ENCODE measurements at places on chromosomes 7 and 10. TPM values are rescaled to one million over a fixed set of nuclear protein-coding genes. Genes with fewer than 3 reads are reported as not detected.

DNA sequence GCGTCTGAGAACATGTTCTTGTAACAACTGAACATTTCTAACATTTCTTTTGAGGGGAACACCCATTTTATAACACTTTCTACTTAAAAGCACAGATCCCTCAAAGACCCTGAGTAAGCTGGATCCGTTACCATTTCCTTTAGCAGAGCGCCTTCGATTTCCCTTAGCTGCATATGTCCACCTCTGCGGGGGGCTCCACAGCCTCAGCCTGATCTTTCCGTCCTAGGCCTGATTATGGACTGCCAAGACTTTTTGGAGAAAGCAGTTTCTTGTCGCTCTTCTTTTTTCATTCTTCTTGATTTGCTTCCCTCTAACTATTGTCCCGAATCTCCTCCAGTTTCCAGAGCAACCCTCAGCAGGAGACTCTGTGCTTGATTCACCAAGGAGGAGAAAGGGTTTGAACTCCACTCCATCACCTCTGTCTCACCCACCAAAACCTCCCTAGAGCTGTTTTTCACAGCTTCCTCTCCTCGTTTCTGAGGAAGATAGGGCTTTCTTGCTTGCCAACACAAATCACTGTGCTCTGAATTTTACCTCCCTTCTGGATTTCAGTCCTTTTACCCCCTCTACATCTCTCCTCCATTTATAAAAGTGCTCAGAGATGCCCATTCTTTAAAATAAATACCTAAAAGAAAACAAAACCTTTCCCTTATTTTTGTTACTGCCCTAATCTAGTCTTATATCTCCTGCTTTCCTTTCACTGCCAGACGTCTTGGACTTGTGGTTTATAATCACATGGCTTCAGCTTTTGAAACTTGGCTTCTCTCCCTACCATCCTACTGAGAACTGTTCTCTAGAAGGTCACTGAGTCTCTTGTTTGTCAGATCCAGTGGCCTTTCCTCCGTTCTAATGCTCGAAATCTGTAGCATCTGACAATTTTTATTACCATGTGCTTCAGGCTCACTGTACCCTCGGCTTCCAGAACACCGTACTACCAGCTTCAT is 30.5 kb upstream of the ZRANB1 start:
- DNase-seq = no peak

GRCh38 chr7:22270371-22270770 is 86.6 kb downstream of the RAPGEF5 start:
- DNase-seq = no peak

- no peak for DNase-seq
Observed at GRCh38 chr7:22332461-22332870, 24.5 kb downstream of the RAPGEF5 start.

DNA sequence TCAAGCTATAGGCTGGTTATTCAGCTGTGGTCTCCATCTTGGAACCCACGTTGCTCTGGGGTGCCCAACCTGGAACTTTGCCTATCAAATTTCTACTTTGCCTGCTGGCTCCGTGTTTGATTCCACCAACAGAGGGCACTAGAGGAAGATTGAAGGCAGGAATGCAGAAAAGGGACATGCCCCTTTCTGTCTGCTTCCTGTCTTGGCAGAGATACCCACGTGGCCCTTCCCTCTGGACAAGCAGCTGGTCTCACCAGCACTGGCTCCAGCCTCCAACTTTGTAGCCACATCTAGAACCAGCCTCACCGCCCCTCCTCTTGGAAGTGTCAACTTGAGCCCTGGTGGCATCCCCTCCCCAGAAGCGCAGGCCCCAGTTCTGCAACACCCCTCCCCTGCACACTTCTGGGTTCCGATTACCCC is 52.1 kb upstream of the ZNF438 start:
- peak; percentile 72 for DNase-seq

HTR5A gene
- total RNA-seq = not detected

SLK gene
- total RNA-seq = 44.2 TPM

GRCh38 chr10:28980264-28980663 is 302.9 kb downstream of the BAMBI start:
- DNase-seq = peak; percentile 31

DNA sequence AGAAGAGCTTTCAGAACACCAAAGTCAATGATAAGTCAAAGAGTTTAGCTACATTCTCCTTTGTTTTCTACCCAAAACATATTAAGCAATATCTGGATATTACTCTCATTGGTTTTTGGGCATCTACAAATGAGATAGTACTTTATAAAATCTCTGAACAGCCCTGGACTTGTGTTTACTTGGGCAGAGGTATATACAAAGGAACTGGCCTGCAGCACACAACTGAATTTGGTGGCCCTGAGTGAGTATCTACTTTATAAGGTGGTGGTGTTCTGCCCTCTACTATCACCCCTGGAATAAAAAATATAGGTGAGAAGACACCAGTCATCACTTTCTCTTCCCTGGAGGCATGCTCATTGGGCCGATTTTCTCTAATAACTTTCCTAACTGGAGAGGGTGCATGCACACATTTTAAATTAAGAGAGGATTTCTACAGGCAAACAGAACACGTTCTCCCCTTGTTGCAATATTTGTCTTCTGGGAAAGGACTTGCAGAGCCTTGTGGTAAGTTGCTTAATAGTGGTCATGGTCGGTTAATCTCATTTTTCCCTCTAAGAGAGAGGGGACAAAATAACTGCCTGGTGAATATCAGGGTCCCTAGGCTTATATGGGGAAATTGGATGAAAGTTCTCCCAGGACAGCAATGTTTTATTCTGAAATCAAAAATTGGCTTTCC is 41.1 kb downstream of the OTUD1 start:
- no peak for DNase-seq

- DNase-seq = no peak
Observed at GRCh38 chr10:1567742-1568495, 169.4 kb downstream of the ADARB2 start.

MICU1 gene
- total RNA-seq = 39.4 TPM

DNA sequence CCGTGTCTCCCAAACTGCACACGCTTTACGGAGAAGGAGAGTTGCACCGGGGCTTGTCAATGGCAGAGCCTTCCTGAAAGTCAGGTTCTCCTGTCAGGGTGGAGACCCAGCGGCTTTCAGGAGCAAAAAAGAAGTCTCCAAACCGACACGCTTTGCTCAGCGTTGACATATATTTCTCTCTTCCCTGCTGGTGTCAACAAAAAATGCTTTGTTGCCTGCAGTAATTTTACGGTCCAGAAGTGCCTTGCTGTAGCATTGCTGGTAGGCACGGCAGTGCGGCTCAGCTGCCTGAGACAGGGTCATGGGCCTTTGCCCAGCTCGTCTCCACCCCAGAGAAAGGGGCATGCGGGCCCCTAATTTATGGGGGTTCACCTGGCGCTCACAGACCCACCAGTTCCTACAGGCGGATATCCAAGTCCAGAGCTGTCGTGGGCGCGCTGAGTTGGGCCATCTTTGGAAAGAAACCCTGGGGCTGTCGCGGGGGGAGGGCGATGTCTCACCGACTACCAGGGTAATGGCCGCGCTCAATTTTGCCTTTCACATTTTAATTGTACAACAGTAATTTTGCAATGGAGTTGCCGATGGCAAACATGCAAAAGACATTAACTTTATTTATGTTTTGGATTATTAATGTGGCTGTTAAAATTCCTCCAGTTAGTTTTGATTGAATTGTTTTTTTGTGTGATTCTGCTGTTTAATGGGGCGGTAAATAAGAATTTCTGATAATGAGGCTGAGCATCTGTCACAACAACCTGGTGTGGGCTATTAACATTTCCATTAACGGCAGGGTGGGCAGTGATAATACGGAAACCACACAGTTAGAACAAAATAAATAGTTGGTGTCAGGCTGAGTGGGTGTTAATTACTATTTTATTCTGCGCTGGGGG is 478.2 kb upstream of the FOXK1 start:
- no peak for DNase-seq

KIF11 gene
- total RNA-seq = 33.8 TPM

DNA sequence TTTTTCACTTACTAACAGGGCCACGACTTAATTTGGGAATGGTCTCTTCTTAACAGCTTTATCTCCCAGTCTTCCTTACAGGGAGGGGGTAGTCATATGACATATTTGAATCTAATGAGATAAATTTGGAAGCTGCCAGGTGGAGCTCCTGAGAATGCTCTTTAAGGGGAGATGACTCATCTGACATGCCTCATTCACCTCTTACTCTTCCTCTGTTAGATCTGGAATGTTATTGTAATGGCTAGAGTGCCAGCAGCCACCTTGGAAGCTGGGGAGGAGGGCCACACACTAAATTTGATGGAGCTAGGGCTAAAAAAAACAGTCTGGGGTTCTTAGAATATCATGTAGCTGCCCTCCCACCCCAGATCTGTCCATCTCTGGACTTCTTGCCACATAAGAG is 22.7 kb downstream of the HECW1 start:
- DNase-seq = peak; percentile 48

DNA sequence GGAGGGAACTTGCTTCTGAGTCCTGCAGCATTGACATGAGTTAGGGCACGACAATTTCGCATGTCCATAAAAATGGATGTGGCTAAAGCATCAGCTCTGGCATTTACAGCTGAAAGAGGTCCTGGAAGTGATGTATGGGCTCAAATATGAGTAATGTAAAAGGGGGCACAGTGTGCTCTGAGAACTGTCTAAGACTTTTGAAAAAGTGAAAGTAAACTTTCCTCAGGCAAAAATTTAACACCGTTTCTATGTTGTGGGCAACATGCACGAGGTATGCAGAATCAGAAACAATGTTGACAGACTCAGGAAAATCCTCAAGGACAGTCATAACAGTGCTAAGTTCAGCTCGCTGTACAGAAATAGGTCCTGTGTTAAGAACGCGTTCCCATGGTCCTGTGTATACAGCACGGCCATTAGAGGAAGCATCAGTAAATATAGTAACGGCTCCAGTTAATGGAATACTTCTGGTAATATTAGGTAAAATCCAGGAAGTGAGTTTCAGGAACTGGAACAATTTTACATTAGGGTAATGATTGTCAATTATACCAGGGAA is 37.9 kb upstream of the AKR1C2 start:
- no peak for DNase-seq

GRCh38 chr10:17216217-17216900 is 11.7 kb upstream of the VIM start:
- DNase-seq = peak; percentile 93

- DNase-seq = no peak
Observed at GRCh38 chr10:31358688-31359330, 39.8 kb downstream of the ZEB1 start.

SUN3 gene
- total RNA-seq = 4.5 TPM

GRCh38 chr7:157027568-157028198 is 17.2 kb upstream of the MNX1 start:
- DNase-seq = no peak

GRCh38 chr7:108310351-108310750 is 145.9 kb downstream of the NRCAM start:
- DNase-seq = no peak

DNA sequence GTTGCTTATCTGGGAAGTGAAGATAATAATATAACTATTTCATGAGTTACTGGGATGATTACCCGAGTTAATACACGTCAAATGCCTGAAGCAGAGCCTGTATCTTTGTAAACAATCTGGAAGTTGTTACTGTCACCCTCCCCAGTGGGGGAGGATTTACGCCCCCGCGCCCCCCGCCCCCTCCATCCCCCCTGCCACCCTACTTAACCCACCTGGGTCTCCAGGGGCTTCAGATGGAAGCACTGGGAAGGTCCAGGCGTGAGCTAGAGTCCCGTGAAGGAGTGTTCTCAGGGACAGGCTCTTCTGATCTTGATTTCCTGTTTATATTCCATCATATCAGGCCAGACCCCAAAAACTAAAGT is 691 bp upstream of the PPA1 start:
- DNase-seq = no peak

DNA sequence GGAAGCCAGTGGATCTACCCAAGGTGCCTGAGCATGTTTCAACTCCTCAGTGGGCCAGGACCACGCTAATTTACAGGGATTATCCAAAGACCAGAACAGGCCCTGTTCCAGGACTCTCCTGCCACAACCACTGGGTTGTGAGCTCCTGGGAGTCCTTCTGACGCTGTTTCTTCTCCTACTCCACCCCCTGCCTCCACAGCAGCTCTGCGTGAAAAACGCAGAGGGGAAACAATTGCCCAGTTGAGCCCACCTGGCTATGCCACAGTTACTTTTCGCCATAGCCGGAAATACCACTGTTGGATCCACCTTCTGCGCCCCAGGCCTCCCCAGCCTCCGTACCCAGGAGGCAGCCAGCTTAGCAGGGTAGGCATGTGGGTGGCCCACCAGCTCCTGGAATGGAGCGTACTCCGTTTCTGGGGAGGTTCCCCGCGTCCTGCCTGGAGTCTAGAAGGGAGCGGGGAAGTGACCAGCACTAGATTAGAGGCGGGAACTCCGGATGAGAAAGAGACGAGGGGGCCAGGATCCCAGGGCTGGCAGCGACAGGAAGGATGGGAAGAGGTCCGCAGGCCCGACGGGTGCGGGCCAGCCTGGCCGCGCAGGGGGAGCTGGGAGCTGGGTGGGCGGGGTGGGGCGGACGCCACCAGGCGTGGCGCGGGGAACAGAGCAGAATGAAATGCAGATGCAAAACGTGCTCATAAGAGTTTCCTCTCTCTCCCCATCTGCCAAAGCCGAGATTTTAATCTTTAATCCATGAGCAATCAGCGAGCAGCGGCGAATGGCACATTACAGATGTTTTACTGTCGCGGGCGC is 32.1 kb upstream of the PAX2 start:
- no peak for DNase-seq

MET gene
- 200 TPM for total RNA-seq

CLCN1 gene
- total RNA-seq = 0.47 TPM

C7orf57 gene
- 0.15 TPM for total RNA-seq

GRCh38 chr7:157715938-157716280 is 379.1 kb downstream of the DNAJB6 start:
- no peak for DNase-seq

- DNase-seq = no peak
Observed at GRCh38 chr10:123551259-123551658, 114.9 kb upstream of the GPR26 start.

TEX47 gene
- total RNA-seq = not detected

HOGA1 gene
- 1.6 TPM for total RNA-seq

DNA sequence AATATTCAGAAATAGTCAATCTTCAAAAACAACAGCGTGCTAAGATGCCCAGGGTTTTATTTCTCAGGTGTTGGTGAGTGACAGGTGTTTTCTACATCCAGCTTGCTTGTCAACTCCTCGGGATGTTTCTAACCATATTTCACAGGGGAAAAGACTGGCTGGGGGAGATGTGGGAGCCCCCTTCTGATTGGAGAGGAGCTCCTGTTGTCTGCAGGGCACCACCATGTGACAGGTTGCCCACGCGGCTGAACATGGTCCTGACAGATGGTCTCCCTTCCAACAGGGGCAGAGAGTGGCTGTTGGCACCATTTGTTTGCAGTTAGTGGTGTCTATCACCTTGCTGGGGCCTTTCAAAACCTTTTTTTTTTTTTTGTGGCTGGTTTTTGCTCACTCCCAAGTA is 16.5 kb upstream of the GPR26 start:
- DNase-seq = no peak

- DNase-seq = no peak
Observed at GRCh38 chr7:96312502-96312901, 9.4 kb downstream of the SLC25A13 start.

- DNase-seq = no peak
Observed at GRCh38 chr10:33869028-33869427, 534.6 kb upstream of the NRP1 start.

KLF14 gene
- total RNA-seq = 0.93 TPM

- peak; percentile 7 for DNase-seq
Observed at GRCh38 chr7:108442039-108442568, 14.1 kb downstream of the NRCAM start.

NKX2-3 gene
- total RNA-seq = not detected

GRCh38 chr10:110865809-110866482 is 5.8 kb upstream of the PDCD4 start:
- DNase-seq = no peak

GRCh38 chr10:5752301-5752871 is 60.8 kb downstream of the GDI2 start:
- DNase-seq = no peak

LRRD1 gene
- total RNA-seq = not detected

NPY gene
- total RNA-seq = not detected

Data from HCT116 (cell line).